ENCODE measurements at places on chromosomes 13 and 19.

DNA sequence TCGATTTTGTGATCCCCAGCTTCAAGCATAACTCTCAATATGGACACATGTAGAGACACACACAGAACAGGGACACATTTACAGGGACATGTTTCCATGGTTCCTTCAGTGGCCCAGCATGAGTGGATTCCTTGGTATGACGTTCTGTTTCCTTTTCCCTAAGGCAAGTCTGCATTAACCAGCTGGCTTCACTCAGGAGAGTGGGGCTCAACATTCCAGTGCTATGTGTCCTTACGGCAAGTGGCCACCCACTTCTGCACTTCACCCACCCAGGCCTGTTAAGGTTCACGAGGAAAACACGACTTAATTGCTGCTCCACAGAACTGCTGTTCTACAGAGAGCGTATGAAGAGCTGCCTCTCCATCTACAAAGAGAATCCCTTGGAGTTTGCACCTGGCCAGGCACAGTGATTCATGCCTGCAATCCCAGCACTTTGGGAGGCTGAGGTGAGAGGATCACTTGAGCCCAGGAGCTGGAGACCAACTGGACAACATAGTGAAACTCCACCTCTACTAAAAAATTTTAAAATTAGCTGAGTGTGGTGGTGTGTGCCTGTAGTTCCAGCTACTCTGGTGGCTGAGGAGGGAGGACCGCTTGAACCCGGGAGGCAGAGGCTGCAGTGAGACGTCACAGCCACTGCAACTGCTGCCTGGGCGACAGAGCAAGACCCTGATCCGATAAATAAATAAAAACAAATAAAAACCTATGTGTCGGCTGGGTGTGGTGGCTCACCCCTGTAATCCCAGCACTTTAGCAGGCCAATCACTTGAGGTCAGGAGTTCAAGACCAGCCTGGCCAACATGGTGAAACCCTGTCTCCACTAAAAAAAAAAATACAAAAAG lies 32.5 kb downstream of the BRD4 start:
- DNase-seq, result no peak

DNA sequence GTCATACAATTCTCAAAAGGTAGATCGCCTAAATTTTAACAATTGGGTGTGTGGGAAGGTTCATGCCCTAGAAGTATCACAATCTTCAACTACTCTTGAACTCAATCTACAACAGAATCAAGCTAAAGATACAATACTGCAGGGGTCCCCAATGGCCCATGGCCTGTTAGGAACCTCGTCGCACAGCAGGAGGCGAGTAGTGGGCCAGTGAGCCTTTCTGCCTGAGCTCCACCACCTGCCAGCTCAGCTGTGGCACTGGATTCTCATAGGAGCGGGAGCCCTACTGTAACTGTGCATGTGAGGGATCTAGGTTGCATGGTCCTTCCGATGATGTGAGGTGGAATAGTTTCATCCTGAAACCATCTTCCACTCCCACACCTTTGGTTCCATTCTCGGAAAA lies 230.6 kb downstream of the KLF12 start:
- no peak for DNase-seq

DNA sequence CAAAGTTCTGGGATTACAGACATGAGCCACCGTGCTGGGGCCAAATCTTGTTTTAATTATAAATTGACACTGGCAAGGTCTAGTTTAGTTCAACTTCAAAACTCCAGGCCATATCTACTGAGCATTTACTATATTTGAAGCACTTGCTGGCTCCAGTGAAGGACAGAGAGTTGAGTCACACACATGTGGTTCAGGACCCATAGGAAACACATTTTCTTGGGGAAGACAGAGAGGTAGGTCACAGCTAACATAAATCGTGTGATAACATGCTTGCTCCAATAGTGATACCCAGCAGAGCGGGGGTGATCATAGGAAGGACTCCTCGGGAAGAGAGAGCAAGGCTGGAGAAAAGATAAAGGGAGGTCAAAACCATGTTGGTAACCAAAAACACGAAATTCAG lies 170.6 kb upstream of the TSC22D1 start:
- no peak for DNase-seq

DNA sequence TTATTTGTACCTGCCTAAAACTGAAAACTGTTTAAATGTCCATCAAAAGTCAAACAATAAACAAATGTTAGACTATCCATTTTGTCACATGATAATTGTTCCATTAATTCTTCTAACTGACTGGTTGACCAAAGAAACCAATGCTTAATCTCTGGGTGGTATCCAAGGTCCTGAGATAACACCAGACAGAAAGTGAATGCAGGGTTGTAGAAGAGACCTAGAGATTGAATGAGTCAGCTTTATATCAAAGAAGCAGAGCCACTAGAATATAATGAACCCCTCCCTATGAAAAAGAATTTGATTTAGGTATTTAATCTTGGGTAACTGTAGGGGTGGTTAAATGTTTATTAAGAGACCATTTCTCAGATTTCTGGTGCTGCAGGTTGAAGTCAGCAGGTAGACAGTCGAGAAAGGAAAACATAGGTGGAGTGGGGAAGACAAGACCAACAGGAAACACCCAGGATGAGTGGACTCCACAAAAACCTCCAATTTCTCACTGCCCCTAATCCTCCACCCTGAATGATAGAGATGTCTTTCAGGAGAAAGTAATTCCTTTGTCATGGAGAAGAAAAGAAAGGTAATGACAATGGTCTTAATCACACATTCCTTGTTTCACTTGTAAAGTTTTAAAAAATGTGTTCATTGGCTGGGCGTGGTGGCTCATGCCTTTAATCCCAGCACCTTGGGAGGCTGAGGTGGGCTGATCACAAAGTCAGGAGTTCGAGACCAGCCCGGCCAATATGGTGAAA lies 536.4 kb downstream of the IRS2 start:
- DNase-seq, result peak; percentile 67
